ENCODE measurements at places on chromosomes 11 and 22.

DNA sequence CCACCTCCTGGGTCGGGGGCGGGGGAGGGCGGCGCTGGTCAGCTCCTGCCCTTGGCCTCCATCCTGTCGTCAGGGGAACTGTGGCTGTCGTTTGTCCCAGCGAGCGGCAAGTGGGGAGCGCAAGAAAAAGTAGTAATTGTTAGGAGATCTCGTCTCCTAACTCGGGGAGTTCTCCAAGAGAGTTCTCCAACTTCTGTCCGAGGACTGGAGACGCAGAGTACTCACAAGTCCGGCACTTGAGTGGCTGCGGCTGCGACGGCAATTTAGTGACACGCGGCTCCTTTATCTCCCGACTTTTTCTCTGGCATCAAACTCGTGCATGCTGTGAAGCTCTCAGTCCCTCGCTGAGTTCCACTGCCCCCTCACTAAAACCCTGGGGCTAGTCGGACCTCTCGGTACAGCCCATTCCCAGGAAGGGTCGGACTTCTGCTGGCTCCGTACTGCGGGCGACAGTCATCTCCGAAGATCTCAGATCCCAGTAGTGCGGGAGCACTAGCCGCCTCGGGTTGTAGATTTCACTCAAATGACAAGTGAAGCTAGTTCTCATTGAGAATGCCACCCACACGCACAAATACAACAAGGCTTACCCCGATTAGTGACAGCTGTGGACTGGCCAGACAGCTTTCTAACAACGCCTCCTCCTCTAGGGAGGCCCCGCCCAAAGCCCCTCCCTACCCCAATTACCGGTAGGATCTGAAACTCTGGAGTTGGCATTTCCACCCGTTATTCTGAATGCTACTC lies at the start of gene PGR:
PGR (minus strand) TSS at position 611 of the 741 bp plus-strand sequence. CDS start 743 bp downstream, outside the sequence.
- DNase-seq = no peak

GRCh38 chr22:26398741-26399153 lies 30.3 kb upstream of the ASPHD2 start:
- peak; percentile 67 for DNase-seq

GRCh38 chr11:44589301-44589700 lies 23.8 kb downstream of the CD82 start:
- no peak for DNase-seq

DNA sequence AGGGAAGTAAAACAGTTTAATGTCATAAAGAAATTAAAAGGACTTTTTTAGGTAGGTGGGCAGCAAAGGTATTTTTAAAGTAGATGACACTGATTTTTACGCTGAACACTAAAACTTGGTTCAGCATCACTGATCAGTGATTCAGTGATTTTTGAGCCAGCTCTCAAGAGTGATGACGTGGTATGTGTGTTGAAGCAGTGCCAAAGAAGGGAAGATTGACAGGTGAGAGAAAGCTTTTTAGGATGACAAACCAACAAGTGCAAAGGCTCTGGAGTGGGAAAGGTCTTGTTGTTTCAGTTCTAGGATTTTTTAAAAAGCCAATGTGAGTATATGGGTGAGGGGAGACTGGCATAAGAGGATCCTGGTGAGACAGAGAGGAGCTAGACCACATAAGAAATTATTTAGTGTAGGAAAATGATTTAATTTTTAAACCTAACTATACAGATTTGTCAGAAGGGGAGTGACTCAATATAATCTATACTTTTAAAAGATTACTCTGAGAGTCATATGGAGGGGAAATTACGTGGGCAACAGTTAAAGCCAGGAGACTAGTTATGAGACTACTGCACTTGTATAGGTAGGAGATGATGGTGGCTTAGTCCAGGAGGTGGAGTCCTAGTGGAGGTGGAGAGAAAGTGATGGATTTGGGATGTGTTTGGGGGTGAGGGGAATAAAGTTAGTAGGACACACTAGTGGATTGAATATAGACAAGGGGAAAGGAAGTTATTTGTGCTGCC lies 17.6 kb upstream of the CALCB start:
- DNase-seq = no peak

DNA sequence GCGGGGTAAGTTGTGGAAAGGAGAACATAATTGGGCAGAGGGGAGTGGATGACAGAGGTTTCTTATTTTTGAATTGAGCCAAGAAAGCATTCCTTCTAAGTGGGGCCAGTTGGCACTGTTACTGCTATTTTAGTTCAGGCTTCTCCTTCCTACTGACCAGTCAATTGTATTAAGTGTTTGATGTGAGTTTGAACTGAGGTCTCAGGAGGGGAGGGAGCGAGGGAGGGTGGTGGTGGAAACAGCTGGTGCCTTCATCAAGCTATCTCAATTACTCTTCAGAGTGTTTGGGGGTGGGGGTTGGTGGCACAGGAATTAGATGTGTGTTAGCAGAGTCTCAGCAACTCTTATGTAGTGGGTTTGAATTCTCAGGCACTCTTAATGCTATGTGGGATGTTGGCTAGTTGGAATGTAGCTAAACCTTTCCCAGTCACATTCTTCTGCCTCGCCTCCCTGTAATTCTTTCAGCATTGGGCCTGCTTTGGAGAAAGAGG lies 14.5 kb downstream of the CTNND1 start:
- DNase-seq = no peak

GRCh38 chr11:1908618-1909017 lies 10.9 kb upstream of the TNNT3 start:
- no peak for DNase-seq

DNA sequence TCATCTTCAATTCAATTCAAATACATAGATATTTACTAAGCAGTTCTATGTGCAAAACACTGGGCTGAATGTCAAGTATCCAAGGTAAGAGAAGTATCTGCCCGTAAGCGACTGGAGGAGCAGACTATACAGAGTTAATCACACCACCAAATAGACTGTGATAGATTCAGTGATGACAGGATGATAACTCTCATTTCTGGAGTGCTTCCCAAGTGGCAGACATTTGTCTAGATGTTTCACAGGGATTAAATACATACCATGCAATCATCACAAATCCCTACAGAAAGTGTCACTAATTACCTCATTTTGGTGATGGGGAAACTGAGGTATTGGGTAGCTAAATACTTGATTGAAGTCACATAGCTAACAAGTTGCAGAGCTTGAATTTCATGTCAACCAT lies 508.7 kb upstream of the TENM4 start:
- DNase-seq = no peak

GRCh38 chr11:22656130-22656529 lies 10.3 kb upstream of the GAS2 start:
- no peak for DNase-seq
